ENCODE measurements at places on chromosomes 16 and 17.

GRCh38 chr17:38545531-38546225 lies 60.1 kb downstream of the SRCIN1 start:
- peaks cover 5% of the 10 kb centered on the region for H3K27me3 ChIP-seq
- DNase-seq: no peak
- H3K4me3 ChIP-seq: no peak overlapping the region
- no peaks in the 10 kb centered on the region for H3K4me1 ChIP-seq
- no peak overlapping the region for H3K27ac ChIP-seq

DNA sequence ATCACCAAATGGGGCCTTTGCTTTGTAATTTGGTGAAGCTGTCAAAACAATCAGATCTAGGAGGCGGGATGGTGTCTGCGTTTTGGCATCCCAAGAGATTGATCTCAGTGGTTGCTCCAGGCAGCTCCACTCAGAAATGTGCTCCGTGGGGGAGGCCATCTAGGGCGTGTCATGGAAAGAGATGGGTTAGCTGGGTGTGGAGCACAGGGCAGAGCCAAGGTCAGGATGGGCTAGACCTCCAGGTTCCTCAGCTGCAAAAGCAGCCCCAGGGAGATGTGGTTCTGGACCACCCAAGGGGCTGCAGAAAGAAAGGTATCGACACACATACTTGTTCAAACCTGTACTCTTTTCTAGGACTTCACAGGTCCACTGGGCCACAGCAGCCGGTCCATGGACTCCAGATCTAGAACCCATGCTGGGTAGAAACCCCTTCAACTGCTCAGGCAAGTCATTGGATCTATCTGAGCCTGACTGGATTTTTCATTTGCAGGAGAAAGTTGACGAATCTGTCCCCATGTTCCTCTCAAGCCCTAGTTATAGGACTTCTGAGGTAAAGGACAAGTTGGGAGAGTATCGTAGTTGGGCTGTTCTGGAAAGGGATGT lies 270.2 kb upstream of the RPL38 start:
- H3K27me3 ChIP-seq: no peaks in the 10 kb centered on the region
- no peak overlapping the region for H3K4me3 ChIP-seq
- no peak for DNase-seq
- no peaks in the 10 kb centered on the region for H3K36me3 ChIP-seq
- no peaks in the 10 kb centered on the region for H3K4me1 ChIP-seq

- H3K27me3 ChIP-seq: no peaks in the 10 kb centered on the region
- H3K4me3 ChIP-seq: no peak overlapping the region
- no peaks in the 10 kb centered on the region for H3K36me3 ChIP-seq
- no peak overlapping the region for H3K27ac ChIP-seq
Observed at GRCh38 chr17:77594416-77595209, 363.9 kb upstream of the TNRC6C start.

GRCh38 chr17:50501054-50501453 lies 7.2 kb upstream of the MYCBPAP start:
- no peaks in the 10 kb centered on the region for H3K27me3 ChIP-seq
- H3K36me3 ChIP-seq: no peaks in the 10 kb centered on the region
- H3K4me3 ChIP-seq: no peak overlapping the region
- H3K4me1 ChIP-seq: no peaks in the 10 kb centered on the region

GRCh38 chr16:5589812-5590373 lies 492.3 kb upstream of the EEF2KMT start:
- H3K4me1 ChIP-seq: no peaks in the 10 kb centered on the region
- no peak overlapping the region for H3K4me3 ChIP-seq
- no peaks in the 10 kb centered on the region for H3K36me3 ChIP-seq
- no peak overlapping the region for H3K27ac ChIP-seq
- DNase-seq: no peak

- no peaks in the 10 kb centered on the region for H3K4me1 ChIP-seq
- H3K4me3 ChIP-seq: no peak overlapping the region
- no peaks in the 10 kb centered on the region for H3K27me3 ChIP-seq
- no peaks in the 10 kb centered on the region for H3K36me3 ChIP-seq
- H3K27ac ChIP-seq: no peak overlapping the region
- no peak for DNase-seq
Observed at GRCh38 chr17:54626146-54626703, 274.4 kb upstream of the TOM1L1 start.

DNA sequence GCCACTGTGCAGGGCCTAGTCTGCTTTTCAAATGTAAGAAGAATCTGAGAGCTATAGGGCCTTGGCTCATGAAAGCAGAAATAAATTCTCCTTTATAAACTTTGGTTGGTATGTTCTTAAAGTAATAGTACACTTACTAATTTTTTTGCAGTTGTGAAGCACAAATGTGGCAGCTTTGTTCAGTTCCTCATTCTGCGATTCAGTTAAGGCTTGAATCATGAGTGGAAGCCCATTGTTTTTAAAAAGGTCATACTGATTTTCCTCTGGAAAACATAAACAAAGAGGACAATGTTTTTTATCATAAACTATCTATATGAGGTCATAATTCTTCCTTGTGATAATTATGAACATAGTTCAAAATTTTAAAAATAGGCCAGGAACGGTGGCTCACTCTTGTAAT lies 23.6 kb upstream of the DYNC1LI2 start:
- no peaks in the 10 kb centered on the region for H3K27me3 ChIP-seq
- no peak overlapping the region for H3K4me3 ChIP-seq
- no peak for DNase-seq
- H3K27ac ChIP-seq: no peak overlapping the region
